ENCODE measurements at places on chromosomes 2 and 18. TPM values are rescaled to one million over a fixed set of nuclear protein-coding genes. Genes with fewer than 3 reads are reported as not detected.

Gene SLC9A2
- 1.9 TPM for polyA plus RNA-seq

Gene PROC
- polyA plus RNA-seq, result 0.93 TPM

Gene SRD5A2
- polyA plus RNA-seq, result not detected

Gene ERFE
- polyA plus RNA-seq, result 6.3 TPM

Gene CHN1
- polyA plus RNA-seq, result 13.2 TPM

Gene ADAM23
- 8.2 TPM for polyA plus RNA-seq

Gene B3GNT2
- polyA plus RNA-seq, result 7.9 TPM

Gene DOK6
- polyA plus RNA-seq, result 2.9 TPM

Gene FSHR
- 0.81 TPM for polyA plus RNA-seq

Gene ADCY3
- polyA plus RNA-seq, result 23.5 TPM

Gene DDX1
- 87.8 TPM for polyA plus RNA-seq

Gene KCNK3
- polyA plus RNA-seq, result 1.5 TPM

Gene HTRA2
- 32.9 TPM for polyA plus RNA-seq

Gene ITM2C
- polyA plus RNA-seq, result 138 TPM

DNA sequence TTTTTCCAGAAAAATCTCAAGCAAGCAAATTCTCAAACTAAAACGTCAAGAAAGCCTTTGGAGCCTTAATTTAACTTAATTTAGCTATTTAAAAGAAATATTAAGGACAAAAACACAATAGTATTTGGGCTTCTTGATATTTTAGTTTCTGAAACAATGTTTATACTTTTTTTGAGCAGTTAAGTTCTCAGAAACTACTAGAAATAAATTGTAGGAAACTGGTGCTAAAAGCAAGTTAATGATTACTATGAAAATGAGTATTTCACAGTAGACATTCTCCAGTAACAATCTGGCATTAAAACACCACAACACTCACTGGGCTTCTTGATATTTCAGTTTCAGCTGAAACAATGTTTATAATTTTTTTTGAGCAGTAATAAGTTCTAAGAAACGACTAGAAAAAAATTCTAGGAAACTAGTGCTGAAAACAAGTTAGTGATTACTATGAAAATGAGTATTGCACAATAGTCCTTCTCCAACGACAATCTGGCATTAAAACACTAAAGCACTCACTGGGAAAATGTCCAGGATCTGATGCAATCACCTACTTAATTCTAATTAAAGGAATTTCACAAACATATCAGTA lies 45.1 kb downstream of the TRAK2 start:
- peak; percentile 36 for DNase-seq

DNA sequence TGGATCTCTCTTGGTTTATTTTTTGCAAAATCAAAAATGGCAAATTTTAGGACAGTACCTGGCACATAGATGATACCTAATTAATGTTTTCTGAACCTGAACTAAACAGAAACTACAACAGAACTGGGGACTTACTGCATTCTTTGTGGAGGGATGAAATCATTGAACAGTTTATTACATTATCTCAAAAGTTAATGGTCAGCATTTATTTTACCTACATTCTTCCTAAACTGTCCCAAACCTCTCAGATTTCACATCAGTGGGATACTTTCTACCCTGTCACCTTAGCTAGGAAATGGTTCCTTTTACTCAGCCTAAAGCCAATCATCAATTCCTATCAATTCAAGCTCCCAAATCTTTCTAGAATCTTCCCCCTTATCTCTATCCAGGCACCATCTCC lies 10.3 kb downstream of the NIF3L1 start:
- DNase-seq, result no peak

DNA sequence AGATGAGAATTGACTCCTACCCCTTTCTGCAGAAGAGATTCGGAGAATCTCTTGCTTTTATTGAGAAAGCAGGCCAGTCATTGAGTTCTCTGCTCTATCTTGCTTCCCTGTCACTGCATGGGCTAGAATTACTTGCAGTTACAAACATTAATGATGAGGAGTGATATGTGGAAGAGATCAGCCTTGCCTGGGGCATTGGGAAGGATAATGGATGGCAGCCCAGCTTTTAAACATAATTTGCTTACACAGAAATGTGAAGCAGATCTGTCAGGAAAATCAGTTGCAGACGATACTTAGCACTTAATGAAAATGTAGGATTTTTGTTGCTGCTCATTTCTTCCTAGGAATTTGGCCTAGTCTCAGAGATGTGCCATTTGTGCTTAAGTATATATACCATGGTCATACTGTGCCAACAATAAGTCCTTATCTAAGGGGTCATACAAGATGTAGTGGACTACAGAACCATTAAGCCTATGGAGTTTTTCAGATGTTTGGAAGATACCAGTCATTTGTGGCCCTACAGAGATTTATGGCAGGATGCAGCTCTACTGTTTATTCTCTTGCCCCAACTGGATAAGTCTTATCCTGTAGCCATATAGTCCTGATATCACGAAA lies 92.7 kb downstream of the XRCC5 start:
- no peak for DNase-seq

GRCh38 chr2:98454500-98455235 lies 10.0 kb downstream of the INPP4A start:
- DNase-seq, result no peak

DNA sequence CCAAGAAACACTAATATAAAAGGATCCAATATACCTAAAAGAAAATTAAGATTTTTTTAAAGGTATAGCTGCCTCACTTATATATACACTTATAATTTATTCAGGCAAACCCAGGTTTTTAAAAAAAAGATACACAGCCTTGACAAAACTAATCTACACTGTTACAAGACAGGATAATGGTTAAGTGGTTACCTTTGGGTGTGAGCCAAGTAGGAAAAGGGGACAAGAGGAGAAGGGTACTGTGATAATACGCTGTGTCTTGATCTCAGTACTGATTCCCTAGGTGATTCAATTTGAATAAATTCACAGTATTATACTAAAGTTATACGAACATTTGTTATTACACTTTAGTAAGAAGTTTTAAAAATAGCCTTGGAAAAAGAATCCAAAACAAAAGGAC lies 30.6 kb downstream of the KLHL41 start:
- DNase-seq, result no peak

GRCh38 chr2:42385225-42385624 lies 24.2 kb upstream of the COX7A2L start:
- DNase-seq, result no peak

DNA sequence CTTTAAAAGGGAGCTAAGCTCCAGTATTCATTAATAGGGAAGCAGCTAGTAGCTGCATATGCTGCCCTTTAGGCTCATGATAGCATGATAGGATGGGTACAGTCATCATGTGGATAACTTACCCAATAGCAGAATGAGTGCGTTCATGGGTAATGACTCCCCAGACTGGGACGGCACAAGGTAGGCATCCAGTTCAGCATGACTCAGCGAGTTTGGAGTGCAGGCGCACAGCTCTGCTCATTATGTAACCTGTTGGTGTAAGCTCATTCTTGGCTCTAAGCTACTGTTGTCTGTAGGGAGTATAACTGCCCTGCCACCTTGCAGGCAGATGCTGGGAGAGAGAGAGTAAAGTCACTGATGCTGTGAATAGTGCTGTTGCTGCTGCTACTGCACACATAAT lies 209.2 kb upstream of the SYT4 start:
- DNase-seq, result no peak

GRCh38 chr2:190069936-190070696 lies 7.6 kb upstream of the MSTN start:
- DNase-seq, result peak; percentile 45

- no peak for DNase-seq
Observed at GRCh38 chr2:55408918-55409868, 10.5 kb downstream of the CCDC88A start.

DNA sequence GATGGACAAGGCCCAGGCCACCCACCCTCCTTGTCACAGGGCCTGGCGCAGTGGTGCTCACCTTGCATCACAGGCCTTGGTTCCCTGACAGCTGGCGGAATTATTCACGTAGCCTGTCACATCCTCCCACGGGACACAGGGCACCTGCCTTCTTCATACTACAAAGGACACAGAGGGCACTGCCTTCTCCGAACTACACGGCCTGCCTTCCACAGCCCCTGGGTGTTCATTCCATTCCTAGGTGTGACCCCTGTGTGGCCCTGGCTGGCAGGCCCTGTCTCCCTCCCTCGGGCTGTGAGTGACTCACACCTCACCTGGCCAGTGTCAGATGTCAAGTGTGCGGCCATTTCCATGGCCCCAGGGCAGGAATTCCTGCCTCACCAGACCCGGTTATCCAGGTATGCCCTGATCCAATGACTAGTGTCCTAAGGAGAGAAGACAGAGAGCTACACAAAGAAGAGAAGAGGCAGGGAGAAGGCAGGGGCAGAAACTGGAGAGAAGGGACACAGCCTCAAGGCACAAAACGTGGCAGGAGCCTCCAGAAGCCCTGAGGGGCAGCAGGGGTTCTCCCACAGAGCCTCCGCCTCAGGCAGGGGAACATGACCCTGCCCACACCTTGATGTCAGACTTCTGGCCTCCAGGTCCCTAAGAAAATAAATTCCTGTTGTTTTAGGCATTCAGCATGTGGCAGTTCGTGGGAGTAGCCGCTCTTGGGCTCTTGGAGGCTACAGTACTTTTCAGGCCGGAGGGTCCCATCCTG lies 43.4 kb downstream of the MBP start:
- DNase-seq, result no peak

GRCh38 chr18:12052866-12053265 lies 40.8 kb upstream of the ANKRD62 start:
- DNase-seq, result no peak

GRCh38 chr2:145146691-145147090 lies 626.8 kb upstream of the ZEB2 start:
- no peak for DNase-seq

DNA sequence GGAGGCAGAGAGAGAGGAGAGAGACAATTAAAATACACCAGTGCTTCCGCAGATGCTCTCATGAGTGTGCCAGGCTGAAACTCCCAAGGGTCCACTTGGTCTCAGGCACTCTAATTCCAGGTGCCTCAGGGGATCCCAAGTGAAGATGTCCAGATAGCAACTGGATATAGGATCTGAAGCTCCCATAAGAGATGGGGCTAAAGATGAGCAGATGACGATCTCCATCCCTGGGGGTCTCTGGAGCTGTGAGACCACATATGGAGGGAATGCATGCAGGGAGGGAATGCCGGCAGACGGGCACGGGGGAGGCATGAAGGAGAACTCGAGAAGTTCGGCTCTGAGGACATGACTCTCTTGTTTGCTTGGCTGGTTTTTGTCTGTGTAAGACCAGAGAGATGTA lies 223.7 kb upstream of the RAB6C start:
- DNase-seq, result no peak

GRCh38 chr2:199228887-199229819 lies 228.6 kb downstream of the SATB2 start:
- no peak for DNase-seq

- DNase-seq, result no peak
Observed at GRCh38 chr2:176924909-176925534, 287.6 kb upstream of the HNRNPA3 start.

DNA sequence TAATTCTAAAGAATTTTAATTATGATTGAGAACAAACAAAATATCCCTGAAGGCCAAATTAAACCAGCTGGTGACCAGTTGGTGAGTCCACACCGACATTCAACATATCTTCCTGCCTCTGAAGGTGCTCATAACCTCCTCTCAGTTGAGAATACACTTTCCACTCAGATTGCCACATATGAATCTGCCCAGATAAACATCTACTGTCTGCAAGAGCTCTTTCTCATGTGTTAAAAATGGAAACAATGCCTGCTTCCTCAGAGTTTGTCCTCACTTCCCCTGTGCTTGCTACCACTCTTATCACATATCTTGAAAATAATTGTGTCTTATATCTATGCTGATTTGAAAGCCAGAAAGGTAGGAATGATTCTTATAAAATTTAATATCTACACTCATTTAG lies 177.7 kb upstream of the GULP1 start:
- no peak for DNase-seq

DNA sequence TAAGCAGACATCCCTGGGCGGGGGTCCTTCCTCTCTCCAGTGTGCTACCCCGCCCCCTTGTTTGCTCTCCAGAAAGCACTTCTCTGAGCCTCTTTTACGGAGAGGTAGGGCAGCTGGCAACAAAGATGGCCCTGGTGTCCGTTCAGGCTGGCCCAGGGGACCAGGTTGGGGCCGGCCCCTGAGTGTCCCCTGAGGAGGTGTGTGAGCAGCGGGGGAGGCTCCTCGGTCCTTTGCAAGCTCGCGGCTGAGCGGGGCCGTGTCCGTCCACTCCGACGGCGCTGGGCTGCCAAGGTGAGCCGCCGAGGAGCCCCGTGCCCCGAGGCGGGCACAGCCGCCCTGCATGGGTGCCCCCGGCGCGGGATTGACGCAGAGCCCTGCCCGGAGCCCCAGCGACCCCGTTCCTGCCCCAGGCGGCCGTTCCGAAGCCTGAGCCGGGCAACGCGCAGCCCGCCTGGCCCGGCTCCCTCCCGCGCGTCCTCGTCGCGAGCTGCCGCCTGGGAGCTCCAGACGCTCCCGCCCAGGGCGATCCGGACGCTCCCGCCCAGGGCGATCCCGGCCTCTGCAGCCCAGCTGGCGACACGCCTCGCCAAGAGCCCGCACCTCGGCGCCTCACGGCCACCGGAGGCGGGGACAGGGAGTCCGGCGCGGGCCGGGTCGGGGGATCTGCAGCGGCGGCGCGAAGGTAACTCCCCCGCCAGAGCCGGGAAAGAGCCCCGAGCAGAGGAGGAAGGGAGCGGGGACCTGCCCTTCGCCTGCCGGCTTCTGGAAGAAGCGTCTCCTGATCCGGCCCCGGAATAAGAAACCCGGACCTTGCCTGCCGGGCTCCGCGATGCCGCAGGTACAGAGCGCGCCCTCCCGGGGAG lies at the start of gene PROKR1:
TSS of gene PROKR1 (plus strand) at position 569 of the 863 bp plus-strand sequence. CDS start 2,243 bp downstream, outside the sequence.
- peak; percentile 53 for DNase-seq

- no peak for DNase-seq
Observed at GRCh38 chr2:181985632-181986205, at the start of gene PPP1R1C. Gene PPP1R1C (plus strand): TSS chr2:181985853. CDS start chr2:181986111, 258 bp downstream.

GRCh38 chr18:27709344-27709743 lies 467.6 kb downstream of the CDH2 start:
- no peak for DNase-seq

- DNase-seq, result no peak
Observed at GRCh38 chr2:46001290-46001689, 295.9 kb upstream of the EPAS1 start.

DNA sequence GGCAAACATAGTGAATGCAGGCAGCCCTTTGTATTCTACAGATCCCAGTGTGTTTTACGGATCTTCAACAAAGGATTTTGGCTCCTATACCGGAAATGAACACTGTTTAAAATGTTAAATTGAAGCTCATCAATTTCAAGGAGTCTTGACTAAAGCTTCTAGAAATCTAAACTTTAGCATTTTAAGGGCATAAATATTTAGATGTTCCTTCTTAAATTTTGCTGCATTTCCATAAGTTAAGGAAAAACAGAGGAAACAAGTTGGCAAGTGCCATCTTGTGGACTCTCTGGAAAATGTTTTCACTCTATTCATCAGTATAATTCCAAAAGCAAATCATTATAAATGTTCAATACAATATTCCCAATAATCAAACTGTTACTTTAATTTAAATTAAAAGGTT lies 19.6 kb downstream of the CHN1 start:
- DNase-seq, result no peak

DNA sequence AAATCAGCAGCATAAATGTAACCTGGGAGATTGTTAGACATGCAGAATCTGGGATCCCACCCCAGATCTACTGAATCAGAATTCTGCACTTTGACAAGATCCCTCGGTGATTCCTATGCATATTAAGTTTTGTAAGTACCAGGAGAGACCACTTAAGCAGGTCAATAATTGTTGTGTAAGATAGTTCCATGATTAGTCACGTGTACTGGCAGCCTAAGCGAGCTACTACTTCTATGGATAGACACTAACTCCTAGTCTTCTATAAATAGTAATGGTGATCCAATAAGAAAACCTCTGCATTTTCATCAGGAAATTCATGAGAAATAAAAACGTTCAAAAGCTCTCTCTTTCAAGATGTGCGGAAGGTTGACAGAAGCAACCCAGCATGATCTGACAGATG lies 988.2 kb upstream of the CHAC2 start:
- DNase-seq, result no peak

GRCh38 chr2:47569658-47570475 lies 166.9 kb downstream of the MSH2 start:
- no peak for DNase-seq
